ENCODE measurements at places on chromosomes 5 and 9. TPM values are rescaled to one million over a fixed set of nuclear protein-coding genes. Genes with fewer than 3 reads are reported as not detected.

THBS4 gene
- 51.4 TPM for total RNA-seq

PRRT1B gene
- total RNA-seq, result not detected

INSL4 gene
- not detected for total RNA-seq

F2RL2 gene
- 0.22 TPM for total RNA-seq

OR1L1 gene
- not detected for total RNA-seq

DNA sequence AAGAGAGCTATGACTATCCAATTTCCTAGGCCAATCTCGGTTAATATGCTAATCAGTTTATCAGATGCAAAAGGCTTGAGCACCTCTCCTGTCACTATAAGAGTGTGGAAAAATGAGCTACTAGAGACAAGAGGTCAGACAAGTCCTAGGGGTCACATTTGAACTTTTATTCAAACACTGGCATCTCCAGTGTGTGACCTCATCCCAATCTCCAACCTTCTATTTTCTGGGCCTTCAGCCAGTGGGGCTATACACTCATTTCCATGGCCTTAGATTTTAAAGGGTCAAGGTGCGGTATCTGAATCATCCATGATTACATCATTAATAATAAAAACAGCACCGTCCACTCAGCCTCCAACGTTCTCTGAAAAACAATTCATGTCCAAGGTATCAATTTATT, 139.6 kb upstream of the LRRTM2 start:
- no peak for DNase-seq

- no peak for DNase-seq
Observed at GRCh38 chr5:1771149-1772065, 28.2 kb downstream of the MRPL36 start.

GRCh38 chr5:176614805-176615478, 5.0 kb upstream of the GPRIN1 start:
- DNase-seq, result no peak

DNA sequence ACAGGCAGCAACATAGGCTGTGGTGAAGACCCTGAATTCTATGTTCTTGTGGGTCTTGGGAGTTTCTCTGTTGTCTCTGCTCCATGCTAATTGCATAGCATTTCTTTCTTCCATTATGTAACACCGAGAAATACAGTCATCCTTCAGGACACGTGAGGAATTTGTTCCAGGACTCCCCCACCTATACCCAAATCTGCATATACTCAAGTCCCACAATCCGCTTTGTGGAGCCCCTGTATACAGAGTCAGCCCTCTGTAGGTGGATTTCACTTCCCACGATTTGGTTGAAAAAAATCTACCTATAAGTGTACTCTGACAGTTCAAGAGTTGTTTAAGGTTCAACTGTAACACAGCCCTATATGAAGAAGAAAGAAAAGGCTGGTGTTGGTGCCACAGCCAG, 22.1 kb downstream of the ANKRD33B start:
- DNase-seq, result no peak

GRCh38 chr9:101038488-101038887, 10.0 kb downstream of the PLPPR1 start:
- no peak for DNase-seq

GRCh38 chr5:32777222-32777621, 66.1 kb downstream of the NPR3 start:
- DNase-seq, result no peak

DNA sequence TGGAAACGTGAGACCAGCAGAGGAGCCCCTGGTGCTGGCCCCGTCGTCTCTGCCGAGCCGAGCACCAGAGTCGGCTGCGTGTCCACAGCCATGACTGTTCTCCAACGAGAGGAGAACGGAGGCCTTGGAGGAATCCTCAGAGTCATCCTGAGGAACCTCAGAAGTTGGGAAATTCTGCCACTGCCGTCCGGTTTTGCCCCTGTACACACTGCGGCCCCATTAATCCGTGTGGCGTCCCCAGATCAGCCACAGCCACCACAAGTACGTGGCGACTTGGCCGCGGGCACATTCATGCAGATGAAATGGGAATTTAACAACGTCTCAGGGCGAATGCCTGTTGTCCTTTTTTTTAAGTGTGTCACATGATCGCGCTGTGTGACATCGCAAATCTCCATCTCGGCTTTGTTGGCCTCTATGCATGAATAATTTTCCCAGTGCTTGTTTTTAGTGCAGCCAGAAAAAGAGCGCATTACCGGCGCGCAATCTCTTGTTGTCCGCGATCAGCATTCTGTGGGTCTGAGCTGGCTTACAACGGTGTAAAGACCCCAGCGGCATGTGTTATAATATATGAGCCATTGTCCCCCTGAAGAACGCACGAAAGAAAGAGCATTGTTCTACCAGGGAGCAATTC, 323.0 kb upstream of the IRX4 start:
- DNase-seq, result no peak

Data from left ventricle myocardium inferior (tissue), 1 donor.